ENCODE measurements at places on chromosomes 2 and 18.

- no peak for DNase-seq
These were observed 32.0 kb upstream of the CAB39 start for GRCh38 chr2:230680463-230681170.

GRCh38 chr18:67467188-67467587 lies 49.3 kb downstream of the DSEL start:
- DNase-seq, result no peak

DNA sequence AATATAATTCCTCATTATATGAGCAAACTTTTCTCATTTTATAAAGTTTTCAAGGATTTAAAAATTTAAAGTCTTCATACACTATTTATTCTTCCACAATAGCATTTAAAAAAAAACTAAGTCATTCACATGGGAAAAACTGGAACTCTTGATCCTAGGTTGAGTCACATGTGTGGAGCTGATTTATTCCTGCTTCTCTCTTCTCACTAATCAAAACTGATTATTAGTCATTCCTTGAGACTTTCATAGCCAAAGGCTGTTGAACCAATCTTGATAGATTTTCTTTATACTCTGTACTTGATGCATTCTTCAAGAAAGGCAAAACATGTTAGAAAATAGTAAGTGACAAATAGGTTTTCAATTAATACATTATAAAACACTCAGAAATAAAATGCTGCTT lies 27.4 kb downstream of the NR4A2 start:
- no peak for DNase-seq

- DNase-seq, result no peak
These were observed 4.9 kb downstream of the GPR17 start for GRCh38 chr2:127650785-127651380.

DNA sequence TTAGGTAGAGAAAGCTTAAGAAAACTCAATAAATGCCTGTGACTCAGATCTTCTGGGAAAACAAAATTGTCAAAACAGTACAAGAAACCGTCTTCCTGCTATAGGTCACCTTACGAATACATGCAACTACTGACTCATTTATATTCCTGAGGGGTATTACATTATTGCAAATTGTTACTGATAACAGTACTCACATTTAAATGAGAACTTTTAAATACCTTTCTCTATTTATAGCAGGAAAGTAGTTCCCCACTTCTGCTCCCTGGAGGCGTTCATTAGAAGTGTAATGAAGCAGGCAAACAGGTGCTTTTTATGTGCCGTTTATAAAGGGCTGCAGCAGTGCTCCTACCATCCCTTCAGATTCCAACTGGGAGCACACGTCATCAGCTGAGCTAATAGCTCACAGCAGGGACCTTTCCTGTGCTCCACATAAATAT lies 65.1 kb upstream of the RPRM start:
- no peak for DNase-seq

DNA sequence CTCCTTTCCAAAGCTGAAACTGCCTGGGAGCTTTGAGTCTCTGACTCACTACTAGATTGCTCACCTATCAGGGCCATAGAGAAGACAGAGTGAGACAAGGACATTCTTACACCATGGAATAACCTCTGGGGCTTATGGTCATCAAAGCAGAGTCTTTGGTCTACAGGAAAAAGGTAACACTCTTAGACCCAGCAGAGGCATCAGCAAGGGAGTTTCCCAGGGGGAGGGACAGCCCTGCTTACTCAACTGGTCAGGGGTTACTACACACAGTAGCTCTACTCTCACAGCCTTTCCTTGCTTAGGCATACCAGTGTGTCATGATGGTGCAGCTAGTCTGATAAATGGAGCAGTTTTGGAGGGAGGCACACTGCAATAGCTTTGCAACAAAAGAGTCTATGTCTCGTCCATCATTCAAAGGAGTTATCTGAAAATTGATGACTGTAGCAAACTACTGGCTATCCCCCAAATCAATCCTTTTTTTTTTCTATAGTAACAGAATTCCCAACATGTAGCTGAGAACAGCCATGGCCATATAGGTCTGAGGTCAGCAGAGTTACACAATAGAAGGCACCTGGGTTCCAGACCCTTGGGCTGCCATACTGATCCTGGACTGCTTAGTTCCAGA lies 22.4 kb upstream of the CD28 start:
- no peak for DNase-seq

- no peak for DNase-seq
These were observed 1.3 kb downstream of the USP34 start for GRCh38 chr2:61469424-61470121.

DNA sequence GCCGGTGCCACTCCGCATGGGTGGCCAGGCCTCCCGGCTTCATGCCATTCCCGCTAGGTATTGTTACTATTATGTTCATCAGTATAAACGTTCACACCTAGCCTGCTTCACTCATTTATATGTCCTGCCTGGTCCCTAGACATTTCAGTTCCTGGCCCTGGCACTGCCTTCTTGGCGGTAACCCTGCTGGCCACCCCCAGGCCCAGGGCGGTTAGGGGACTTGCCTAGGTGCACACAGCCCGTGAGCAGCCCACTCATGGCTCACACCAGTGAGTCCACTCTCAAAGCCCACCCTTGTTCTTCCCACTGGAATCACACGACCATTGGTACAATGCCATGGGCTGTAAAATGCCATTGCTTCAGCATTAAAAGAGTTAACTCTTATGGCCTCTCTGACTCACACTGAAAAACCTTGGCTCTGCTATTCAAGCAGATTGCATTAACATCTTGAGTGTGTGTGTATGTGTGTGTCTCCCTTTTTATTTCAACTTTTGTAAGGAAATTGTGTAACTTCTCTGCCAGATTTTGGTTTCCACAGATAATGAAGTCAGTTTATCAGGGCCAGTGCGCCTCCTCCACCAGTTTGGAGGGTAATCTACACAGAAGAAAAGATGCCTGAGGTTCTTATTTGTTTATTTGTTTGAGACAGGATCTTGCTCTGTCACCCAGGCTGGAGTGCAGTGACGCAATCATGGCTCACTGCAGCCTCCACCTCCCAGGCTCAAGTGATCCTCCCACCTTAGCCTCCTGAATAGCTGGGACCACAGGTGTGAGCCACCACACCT lies 74.2 kb downstream of the RAB31 start:
- no peak for DNase-seq

- DNase-seq, result no peak
These were observed 20.6 kb upstream of the C2orf72 start for GRCh38 chr2:231016566-231017230.

- no peak for DNase-seq
These were observed 432.5 kb upstream of the LRRTM1 start for GRCh38 chr2:80737047-80737446.

DNA sequence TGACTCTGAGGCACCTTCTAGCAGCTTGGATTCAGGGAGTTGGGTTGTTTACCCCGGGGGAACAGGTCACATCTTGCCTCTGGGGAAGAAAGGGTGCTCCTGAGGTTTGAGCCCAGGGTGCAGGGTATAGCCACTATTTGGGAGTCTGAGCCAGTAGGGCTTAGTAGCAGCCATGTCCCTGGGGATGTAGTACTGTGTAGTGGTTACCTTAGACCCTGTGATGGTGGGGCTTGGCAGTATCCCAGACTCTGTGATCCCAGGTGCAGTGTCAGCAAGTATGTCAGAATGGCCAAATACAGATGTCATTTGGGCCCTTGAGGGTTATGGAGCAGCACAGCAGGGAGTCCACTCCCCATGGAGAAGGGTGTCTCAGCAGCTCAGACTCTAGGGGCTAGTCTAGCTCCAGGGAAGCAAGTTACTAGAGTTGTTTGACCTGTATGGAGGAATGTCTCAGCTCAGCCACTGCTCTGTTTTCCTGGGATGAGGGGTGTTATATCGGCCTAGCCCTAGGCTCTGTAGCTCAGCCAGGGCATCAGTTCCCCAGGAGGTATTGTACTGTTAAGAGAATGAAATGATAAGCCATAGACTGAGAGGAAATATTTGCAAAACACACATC lies 151.3 kb downstream of the UBR3 start:
- DNase-seq, result no peak

DNA sequence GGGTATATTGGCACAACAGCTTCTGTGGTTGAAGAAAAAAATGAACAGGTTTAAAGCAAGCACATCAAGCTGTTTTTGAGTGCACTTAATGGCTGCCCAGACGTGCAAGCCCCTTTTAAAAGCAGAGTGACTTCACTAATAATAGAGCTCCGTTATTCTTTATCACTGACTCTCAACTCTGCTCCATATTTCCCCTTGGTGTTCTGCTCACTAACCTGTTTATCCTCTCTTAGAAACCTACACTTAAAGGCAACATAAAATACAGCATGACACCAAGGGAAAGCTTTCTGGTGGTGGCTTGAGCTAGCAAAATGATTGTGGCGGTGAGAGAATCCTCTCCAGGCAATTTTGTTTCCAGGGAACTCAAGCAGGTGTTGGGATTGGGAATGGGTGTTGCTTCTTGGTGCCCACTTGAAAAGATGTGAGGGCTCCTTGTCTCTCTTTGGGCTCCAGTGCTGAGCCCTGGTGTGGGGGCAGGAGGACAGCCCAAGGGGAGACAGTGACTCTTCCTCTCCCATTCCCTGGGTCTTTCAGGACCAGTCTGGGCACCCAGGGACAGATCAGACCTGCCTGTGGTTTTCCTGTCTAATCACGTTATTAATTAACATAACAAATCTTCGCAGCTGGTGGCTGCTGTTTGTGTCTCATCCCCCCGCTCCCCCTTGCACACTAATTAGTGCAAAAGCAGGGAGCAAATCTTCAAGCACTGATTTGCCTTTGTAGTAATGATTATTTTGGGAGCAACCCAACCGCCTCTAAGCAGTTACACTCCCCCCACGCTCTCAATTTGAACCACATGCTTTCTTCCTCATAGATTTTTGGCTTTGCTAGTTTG lies 289.4 kb upstream of the CXCR4 start:
- no peak for DNase-seq
